Umbilical cord (tissue), 2 donors: ENCODE measurements at places on chromosomes 16 and 17.
A peak's percentile ranks its signal among the peaks of the same experiment; 100 is the strongest.

DNA sequence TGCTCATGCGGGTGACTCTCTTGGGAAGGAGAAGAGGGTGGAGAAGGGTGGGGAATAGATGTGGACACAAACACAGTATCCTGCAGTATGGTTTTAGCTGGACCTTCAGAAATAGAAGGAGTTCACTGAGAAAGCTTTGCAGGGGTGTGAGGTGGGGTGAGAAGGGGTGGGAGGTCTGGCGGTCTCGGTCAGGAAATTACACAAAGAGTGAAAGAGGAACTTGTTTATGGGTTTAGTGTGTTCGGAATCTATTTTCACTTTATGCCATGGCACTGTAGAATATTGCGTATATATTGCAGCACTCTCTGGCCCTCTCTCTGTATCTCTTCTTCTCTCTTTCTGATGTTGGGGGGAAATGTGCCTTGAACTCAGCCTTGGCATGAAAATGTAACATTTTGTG, 148.2 kb upstream of the GOT2 start:
- DNase-seq = peak; percentile 17

DNA sequence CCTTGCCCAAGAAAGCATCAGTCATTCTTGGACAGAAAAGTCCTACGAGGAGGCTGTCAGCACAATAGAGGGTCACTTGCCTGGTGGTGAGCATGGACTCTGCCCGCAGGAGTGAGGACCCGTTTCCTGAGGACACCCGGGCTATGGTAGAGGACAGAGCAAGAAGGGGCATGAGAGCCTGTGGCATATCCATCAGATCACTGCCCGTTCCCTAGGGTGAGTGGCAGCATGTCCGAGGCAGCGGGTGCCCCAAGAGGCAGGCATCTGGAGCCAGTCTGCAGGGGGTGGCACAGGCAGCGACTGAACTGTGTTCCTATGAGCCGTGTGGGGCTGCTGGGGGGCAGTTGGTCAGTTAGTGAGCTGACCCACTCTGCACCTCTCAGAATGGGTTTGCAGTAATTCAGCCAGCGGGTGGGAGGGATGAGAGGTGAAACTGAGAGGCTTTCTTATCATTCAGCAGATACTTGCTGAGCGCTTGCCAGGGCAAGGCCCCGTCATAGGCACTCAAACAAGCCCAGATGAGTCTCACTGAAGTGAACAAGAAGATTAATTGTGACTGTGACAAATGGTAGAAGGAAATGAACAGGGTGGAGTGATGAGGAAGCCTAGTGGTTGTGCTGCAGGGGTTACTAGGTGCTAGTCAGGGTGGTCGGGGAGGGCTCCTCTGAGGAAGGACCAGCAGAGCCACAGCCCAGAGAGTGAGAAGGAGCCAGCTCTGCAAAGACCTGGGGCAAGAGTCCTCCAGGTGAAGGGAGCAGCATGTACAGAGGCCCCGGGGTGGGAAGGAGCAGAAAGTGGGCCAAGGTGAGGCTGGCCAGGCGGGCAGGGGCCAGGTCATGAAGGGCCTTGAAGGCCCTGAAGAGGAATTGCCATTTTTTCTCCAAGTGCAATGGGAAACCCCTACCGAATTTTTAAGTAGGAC, 87.9 kb downstream of the CLEC16A start:
- peak; percentile 60 for DNase-seq

- DNase-seq = peak; percentile 25
Measured at GRCh38 chr16:83967838-83968305, at the start of gene NECAB2. Gene NECAB2, plus strand, starts transcription at chr16:83968244. Its CDS starts 405 bp downstream, at chr16:83968649.

DNA sequence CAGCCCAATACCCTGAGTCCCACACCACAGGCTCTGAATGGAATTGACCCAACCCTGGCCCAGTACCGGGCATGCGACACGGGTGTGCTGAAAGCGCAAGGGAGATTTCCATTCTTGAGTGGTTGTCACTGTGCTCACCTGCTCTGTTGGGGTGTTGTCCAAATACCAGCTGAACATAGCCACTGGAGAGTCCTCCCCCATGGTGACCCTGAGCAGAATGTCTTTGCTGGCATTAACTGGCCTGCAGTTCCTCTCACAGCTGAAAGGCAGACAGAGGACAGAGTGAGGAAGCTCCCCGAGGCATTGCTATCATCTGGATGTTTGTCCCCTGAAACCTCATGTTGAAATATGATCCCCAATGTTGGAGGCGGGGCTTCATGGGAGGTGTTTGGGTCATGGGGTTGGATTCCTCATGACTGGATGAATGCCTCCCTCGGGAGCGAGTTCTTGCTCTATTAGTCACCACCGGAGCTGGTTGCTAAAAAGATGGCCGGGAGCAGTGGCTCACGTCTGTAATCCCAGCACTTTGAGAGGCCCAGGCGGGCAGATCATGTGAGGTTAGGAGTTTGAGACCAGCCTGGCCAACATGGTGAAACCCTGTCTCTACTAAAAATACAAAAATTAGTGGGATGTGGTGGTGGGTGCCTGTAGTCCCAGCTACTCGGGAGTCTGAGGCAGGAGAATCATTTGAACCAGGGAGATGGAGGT, 57.3 kb upstream of the BCO1 start:
- DNase-seq = peak; percentile 98

GRCh38 chr16:88789594-88789993, 4.6 kb upstream of the PIEZO1 start:
- DNase-seq = no peak

DNA sequence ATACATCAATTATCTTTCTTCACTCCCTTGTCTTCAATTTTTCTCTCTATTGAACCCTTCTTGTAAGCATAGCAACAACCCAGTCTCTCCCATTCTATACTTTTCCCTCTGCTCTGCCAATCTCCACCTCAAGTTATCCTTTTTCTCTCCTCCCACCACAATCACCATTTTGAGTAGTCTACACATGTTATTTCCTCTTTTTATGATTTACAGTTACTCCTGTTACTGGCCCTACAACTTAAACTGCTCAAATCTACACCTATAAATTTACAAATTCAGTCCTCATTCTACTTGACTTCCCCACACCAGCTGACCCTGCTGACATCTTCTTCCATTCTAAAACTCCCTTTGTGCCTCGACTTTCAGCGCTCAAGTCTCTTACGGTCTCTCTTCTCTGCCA, 84.6 kb downstream of the SPAG9 start:
- DNase-seq = no peak

DNA sequence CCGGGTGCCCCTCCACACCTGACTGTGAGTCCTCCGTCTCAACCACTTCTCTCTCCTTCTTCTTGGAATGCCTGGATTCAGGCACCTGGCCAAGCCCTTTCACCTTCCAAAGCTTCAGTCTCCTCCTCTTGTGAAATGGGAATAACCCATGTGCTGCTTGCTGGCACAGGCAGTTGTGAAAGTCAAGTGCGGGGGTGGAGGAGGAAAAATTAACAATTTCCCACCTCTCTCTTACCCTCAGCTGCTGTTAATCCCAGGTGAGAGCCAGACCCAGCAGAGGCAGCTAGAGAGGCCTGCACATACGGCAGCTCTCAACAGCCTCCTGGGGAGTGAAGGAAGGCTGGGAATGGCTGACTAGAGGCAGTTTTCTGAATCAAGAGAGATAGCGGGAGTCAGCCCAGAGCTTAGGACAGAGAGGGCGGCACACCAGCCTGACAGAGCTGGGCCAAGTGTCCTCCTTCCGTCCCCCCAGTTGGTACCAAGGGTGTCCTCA, 77.9 kb upstream of the LGALS9 start:
- no peak for DNase-seq

DNA sequence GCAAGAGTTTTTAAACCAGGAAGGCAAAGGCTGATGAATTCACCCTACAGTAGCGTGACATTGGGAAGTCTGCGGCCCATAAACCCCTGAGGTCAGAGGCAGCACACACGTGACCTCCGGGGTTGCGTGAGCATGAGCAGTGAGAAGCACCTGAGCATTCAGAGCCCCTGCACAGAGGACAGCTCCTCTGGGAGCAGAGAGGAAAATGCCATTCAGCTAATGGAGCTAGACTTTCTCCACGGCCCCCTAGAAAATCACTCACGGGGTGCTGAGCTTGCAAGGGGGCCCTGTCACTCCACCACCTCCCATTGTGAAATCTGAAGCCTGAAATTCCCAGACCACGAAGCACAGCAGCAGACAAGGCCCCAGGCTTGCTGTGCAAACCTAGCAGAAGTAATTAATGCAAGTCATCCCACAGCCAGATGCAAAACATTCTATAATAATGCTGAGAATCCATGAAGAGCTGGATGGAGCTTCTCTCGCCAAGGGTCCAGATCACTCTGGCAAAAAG, 114.9 kb upstream of the RCVRN start:
- DNase-seq = no peak

DNA sequence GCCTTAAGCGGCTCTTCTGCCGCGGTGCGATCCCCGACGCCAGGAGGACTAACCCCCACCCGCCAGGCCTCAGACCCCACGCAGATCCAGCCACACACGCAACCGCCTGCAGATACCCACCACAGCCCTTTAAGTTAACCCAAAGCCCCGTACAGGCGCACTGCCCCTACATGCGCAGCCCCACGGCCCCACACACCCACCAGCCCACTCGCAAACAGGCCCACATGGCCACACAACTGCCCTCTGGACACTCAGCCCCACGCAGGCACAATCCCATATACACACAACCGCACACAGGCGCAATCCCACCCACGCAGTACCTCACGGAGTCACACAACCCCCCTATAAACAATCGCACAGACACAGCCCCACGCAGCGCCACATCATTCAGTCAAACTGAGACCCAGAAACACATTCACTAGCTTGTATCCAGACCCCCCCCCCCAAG, 41.7 kb downstream of the RAI1 start:
- no peak for DNase-seq

- peak; percentile 59 for DNase-seq
Measured at GRCh38 chr16:76656994-76657393, 379.8 kb downstream of the CNTNAP4 start.

DNA sequence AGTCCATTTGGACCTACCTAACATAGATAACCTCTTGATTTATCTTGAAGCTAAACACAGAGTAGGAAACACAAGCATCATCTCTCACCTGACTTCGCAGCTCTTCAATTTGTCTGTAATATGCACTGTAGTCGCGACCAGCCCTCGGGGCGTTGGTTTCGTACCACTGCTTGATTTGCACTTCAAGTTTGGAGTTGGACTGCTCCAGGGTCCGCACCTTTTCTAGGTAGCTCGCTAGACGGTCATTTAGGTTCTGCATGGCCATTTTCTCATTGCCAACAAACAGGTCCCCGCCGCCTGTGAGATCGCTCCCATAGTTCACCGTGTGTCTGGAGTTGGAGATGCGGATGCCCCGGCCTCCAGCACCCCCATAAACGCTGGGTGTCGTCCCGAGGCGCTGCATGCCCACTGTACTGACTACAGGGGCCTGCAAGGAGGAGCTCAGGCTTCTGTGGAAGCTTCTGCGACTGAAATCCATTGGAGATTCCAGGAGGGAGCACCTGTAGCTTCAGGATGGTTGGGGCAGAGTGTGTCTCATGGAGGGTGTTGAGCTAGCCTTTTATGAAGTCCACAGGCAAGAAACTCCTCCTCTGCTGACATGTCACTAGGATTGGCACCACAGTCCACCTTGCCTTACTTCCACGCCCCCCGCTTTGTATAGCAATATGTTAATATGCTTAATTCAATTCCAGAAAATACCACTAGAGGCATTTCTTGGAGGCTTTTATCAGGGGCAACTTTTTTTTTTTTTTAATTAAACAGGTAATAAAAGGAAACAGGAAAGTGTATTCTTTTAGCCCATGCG, at the start of gene KRT20:
Gene KRT20, minus strand, starts transcription at position 535 of the 805 bp plus-strand sequence. Its CDS starts 57 bp downstream, at position 478.
- no peak for DNase-seq

GRCh38 chr16:22924492-22924891, 110.5 kb downstream of the HS3ST2 start:
- no peak for DNase-seq

- DNase-seq = peak; percentile 47
Measured at GRCh38 chr16:80309178-80309577, 231.6 kb upstream of the DYNLRB2 start.
